ENCODE measurements at places on chromosomes 2 and 18. TPM values are rescaled to one million over a fixed set of nuclear protein-coding genes. Genes with fewer than 3 reads are reported as not detected.

Gene CCDC102B
- 1.8 TPM for total RNA-seq

Gene CROCC2
- not detected for total RNA-seq

Gene CD226
- total RNA-seq = 65.1 TPM

Gene TEKT4
- not detected for total RNA-seq

Gene WDFY1
- total RNA-seq = 67.1 TPM

Gene ST3GAL5
- total RNA-seq = 25.8 TPM

Gene MC5R
- not detected for total RNA-seq

DNA sequence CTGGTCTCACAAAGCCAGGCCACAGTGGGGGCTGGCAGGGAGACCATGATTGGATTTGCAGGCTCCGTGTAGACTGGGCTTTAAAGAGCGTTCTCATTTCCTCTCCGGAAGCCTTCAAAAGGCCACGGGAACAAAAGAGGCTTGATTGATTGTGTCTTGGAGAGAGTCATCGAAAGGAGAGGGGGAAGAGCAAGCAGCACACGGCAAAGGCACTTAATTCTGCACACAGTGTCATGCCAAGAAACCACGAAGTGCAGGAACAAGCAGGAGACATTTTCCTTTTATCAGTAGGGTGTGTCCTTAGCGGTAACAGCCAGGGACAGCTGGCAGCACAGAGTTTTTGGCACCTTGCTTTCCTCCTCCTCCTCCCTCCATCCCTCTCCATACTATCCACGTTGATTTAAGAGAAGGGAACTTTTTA lies 47.7 kb downstream of the GLI2 start:
- no peaks in the 10 kb centered on the region for H3K36me3 ChIP-seq
- H3K4me3 ChIP-seq = no peak overlapping the region
- H3K4me1 ChIP-seq = no peaks in the 10 kb centered on the region
- H3K27ac ChIP-seq = no peak overlapping the region

DNA sequence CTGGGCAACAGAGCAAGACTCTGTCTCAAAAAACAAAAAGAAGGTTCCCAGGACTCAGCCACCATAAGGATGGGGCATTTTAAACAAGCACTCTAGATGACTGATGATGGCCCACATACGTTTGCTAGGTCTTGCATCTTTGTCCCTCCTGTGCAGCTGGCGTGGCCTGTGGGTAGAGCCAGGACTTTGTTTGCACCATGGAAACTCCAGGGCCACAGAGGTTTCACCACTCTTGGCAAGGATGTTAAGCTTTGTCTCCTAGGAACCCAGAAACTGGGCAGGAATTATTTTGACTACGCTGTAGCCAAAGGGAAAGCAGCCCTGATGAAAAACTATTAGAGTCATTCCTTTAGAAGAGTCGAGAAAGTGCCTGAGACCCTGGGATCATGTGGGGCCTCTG lies 75.3 kb upstream of the STPG4 start:
- no peak overlapping the region for H3K27ac ChIP-seq
- no peak overlapping the region for H3K4me3 ChIP-seq
- DNase-seq = no peak
- H3K4me1 ChIP-seq = no peaks in the 10 kb centered on the region
- H3K36me3 ChIP-seq = no peaks in the 10 kb centered on the region
- H3K27me3 ChIP-seq = peaks cover 3% of the 10 kb centered on the region

GRCh38 chr18:60049172-60049571 lies 149.4 kb downstream of the PMAIP1 start:
- no peak overlapping the region for H3K27ac ChIP-seq
- no peak overlapping the region for H3K4me3 ChIP-seq
- no peaks in the 10 kb centered on the region for H3K36me3 ChIP-seq
- no peaks in the 10 kb centered on the region for H3K4me1 ChIP-seq
- DNase-seq = no peak
- peaks cover 4% of the 10 kb centered on the region for H3K27me3 ChIP-seq

DNA sequence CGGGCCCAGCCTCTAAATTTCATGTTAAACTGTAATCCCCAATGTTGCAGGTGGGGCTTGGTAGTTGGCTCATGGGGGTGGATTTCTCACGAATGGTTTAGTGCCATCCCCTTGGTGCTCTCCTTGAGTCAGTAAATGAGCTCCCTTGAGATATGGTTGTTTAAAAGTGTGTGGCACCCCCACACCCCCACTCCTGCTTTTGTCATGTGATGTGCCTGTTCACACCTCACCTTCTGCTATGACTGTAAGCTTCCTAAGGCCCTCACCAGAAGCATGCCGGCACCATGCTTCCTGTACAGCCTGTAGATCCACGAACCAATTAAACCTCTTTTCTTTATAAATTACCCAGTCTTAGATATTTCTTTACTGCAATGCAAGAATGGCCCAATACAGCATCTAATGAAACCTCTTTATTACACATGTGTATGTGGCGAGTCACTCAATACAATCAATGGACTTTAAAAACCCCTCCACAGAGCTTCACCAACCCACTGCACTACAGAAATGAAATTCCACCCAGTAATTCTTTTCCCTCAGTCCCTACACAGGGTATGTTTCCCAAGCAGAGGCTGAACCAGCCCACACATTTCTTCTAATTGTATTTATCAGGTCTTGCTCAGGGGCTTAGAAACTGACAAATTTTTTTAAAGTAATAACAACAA lies 47.3 kb downstream of the WDFY1 start:
- H3K27me3 ChIP-seq = no peaks in the 10 kb centered on the region
- H3K27ac ChIP-seq = no peak overlapping the region
- no peak overlapping the region for H3K4me3 ChIP-seq
- H3K36me3 ChIP-seq = peaks cover 54% of the 10 kb centered on the region
- H3K4me1 ChIP-seq = no peaks in the 10 kb centered on the region

- no peaks in the 10 kb centered on the region for H3K36me3 ChIP-seq
- no peak overlapping the region for H3K4me3 ChIP-seq
- H3K27ac ChIP-seq = no peak overlapping the region
- DNase-seq = no peak
- H3K4me1 ChIP-seq = no peaks in the 10 kb centered on the region
These were observed 567.0 kb upstream of the SOX11 start for GRCh38 chr2:5125017-5125730.

- H3K27ac ChIP-seq = no peak overlapping the region
- H3K36me3 ChIP-seq = no peaks in the 10 kb centered on the region
- H3K27me3 ChIP-seq = no peaks in the 10 kb centered on the region
- DNase-seq = no peak
- H3K4me3 ChIP-seq = no peak overlapping the region
- no peaks in the 10 kb centered on the region for H3K4me1 ChIP-seq
These were observed 165.5 kb upstream of the CRIM1 start for GRCh38 chr2:36190097-36190496.

DNA sequence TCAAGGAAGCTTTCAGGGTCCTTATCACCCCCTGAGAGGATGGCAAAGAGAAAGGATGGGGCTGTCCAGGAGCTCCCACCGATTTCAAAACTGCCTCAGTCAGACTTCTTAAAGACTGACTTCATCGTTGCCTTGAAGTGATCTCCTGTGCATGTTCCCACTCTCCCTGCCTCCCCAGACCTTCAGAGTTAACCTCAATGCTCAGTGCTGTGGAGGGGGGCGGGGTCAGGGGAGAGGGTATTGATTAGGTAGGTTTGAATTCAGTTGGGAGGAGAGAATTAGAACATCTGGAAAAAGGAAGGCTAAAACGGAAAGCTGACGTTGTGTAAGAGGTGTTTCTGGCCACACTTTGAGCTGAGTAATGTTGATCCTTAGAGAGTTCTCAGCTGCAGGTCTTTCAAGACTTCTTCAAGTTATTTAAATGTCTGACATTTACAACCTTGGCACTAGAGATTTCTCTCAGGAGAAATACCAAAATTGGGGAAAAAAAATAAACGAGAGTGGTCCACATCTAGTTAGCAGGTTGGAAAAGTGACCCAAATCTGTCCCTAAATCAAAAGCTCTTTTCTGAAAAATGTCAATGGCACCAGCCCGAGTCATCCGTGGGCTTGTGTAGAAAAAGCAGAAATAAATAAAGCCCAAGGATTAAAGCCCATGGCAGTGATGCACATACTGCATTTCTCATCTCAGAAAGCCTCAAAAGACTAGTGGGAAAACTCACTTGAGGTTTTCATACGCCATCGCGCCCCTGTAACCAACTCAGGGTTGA lies 134.7 kb upstream of the EPAS1 start:
- H3K27ac ChIP-seq = no peak overlapping the region
- H3K27me3 ChIP-seq = no peaks in the 10 kb centered on the region
- no peak overlapping the region for H3K4me3 ChIP-seq
- no peak for DNase-seq
- no peaks in the 10 kb centered on the region for H3K4me1 ChIP-seq

DNA sequence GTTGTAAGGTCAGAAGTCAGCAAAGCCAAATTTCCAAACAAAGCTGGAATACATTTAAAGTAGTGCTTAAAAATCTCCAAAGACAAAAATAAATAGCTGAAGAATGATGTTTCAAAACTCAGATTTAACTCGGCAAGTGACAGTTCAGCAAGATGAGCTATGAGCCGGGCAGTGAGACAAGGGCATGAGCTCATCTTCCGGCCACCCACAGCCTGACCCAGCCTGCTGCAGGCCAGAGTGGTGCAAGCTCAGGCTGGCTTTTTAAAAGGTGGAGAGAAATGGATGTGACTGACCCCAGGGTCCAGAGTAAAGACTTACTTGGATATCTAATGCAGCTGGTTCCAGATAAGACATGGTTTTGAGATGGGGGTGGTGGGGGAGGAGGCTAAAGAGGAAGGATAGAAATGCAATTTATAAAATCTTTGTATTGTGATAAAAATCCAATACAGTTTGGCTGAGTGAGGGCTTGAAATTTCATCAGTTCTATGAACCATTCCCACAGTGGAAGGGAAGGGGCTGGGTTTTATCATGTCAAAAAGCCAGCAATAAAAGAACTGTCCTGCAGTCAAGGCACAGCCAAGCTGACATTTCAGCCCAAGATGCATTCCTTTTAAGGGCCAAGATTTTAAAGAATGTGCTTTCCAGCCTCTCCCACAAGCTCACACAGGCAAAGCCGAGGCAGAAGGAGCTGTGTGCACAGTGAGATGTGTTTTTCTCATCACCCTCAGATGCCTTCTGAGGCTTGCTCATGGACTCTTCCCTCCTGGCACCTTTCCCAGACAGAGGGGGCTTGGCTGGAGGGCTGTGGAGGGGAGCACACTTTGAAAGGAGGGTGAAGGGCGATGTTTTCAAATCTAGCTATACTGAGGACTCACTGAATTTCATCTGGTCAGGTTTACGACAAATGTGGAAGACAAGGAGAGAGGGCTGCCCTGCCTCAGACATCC lies 97.9 kb upstream of the KLHL29 start:
- DNase-seq = no peak

- DNase-seq = no peak
- H3K4me1 ChIP-seq = peaks cover 20% of the 10 kb centered on the region
- H3K4me3 ChIP-seq = no peak overlapping the region
- H3K27me3 ChIP-seq = peaks cover 11% of the 10 kb centered on the region
- H3K27ac ChIP-seq = no peak overlapping the region
- H3K36me3 ChIP-seq = no peaks in the 10 kb centered on the region
These were observed 4.0 kb downstream of the TCF7L1 start for GRCh38 chr2:85137156-85137555.

GRCh38 chr18:22332590-22332989 lies 85.1 kb downstream of the CTAGE1 start:
- no peak overlapping the region for H3K4me3 ChIP-seq
- H3K36me3 ChIP-seq = no peaks in the 10 kb centered on the region
- no peak for DNase-seq
- no peaks in the 10 kb centered on the region for H3K27me3 ChIP-seq
- no peaks in the 10 kb centered on the region for H3K4me1 ChIP-seq

GRCh38 chr2:240960309-240960970 lies 38.0 kb upstream of the SNED1 start:
- H3K4me3 ChIP-seq = no peak overlapping the region
- H3K4me1 ChIP-seq = no peaks in the 10 kb centered on the region
- no peak overlapping the region for H3K27ac ChIP-seq
- no peak for DNase-seq
- H3K27me3 ChIP-seq = no peaks in the 10 kb centered on the region

- no peaks in the 10 kb centered on the region for H3K36me3 ChIP-seq
- no peak overlapping the region for H3K4me3 ChIP-seq
- no peak overlapping the region for H3K27ac ChIP-seq
- DNase-seq = no peak
- H3K27me3 ChIP-seq = no peaks in the 10 kb centered on the region
- H3K4me1 ChIP-seq = no peaks in the 10 kb centered on the region
These were observed 527.7 kb downstream of the TNS1 start for GRCh38 chr2:217475101-217475500.

DNA sequence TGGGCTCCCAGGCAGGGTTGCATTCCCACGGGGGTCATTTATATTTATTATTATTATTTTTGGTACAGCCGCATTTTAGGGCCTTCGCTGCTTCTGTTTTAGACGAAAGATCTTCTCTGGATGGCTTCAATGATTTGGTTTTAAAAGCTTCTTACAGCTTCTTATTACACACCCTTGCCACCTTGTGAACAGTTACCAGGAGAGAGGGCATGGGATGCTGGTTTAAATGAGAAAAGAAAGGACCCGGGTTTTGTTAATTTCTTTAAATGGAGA lies 1.7 kb downstream of the SH3RF3 start:
- no peak overlapping the region for H3K27ac ChIP-seq
- no peak for DNase-seq
- H3K4me3 ChIP-seq = no peak overlapping the region
- peaks cover 38% of the 10 kb centered on the region for H3K4me1 ChIP-seq

DNA sequence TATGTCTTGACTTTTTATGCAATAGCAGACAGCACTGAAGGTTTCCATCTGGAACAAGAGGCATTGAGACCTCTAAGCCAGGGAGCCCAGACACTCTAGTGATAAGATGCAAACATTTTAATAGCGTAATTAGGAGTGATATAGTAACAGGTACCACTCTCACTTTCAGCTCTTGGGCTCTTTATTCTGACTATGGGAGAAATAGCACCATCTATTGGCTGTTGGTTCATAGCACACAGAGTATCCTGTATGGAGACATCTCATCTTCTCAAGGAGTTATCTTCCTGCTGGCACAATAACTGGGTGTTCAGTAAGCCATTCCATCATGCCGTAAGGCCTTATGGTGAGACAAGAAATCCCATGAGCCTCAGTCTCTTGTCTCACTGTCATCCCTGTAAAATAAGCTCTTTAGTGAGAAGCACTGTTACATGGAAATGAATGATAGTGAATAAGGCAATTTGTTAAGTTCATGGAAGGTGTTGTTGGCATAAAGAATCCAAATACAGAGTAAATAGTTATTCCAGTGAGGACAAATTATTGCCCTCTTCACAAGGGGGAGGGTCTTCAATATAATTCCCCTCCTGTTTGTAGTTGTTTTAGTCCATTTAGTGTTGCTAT lies 48.3 kb downstream of the THUMPD2 start:
- no peak overlapping the region for H3K4me3 ChIP-seq
- H3K27me3 ChIP-seq = no peaks in the 10 kb centered on the region
- peak; percentile 10 for DNase-seq
- H3K36me3 ChIP-seq = peaks cover 8% of the 10 kb centered on the region

DNA sequence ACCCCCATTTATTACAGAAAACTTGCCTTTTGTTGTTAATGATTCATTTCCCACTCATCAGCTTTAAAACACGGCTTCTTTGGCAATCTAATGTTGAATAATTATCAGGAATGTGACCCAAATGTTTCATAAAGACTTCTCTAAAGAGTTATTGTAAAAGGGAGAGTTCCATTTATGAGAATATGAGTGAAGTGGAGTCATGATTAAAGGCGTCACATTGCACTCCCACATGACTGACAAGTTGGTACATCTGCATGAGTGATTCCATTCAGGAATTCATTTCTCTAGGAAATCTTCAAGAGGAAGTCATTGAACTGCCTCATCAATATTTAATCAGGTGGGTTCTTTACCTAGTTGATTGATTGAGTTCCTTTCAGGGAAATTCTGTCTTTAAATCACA lies 184.8 kb downstream of the LNPK start:
- no peaks in the 10 kb centered on the region for H3K27me3 ChIP-seq
- H3K4me1 ChIP-seq = no peaks in the 10 kb centered on the region
- H3K4me3 ChIP-seq = no peak overlapping the region

- no peaks in the 10 kb centered on the region for H3K36me3 ChIP-seq
- no peak overlapping the region for H3K27ac ChIP-seq
- H3K27me3 ChIP-seq = no peaks in the 10 kb centered on the region
- no peaks in the 10 kb centered on the region for H3K4me1 ChIP-seq
- DNase-seq = no peak
These were observed 78.4 kb upstream of the ARL5A start for GRCh38 chr2:151906633-151906998.
